ENCODE measurements at places on chromosomes 2 and 18. TPM values are rescaled to one million over a fixed set of nuclear protein-coding genes. Genes with fewer than 3 reads are reported as not detected.

The PID1 gene
- total RNA-seq, result 3.0 TPM

The TTL gene
- total RNA-seq, result 41.6 TPM

The POTEJ gene
- not detected for total RNA-seq

The RESP18 gene
- not detected for total RNA-seq

The CXCR2 gene
- total RNA-seq, result not detected

The NAT8 gene
- total RNA-seq, result not detected

The IL36A gene
- total RNA-seq, result not detected

The HOXD13 gene
- total RNA-seq, result 0.34 TPM

The AQP12A gene
- total RNA-seq, result not detected

The FOXI3 gene
- not detected for total RNA-seq

The FSHR gene
- not detected for total RNA-seq

The CELF4 gene
- total RNA-seq, result not detected

The PRKAG3 gene
- total RNA-seq, result not detected

The NOSTRIN gene
- 1.6 TPM for total RNA-seq

The SP110 gene
- total RNA-seq, result 7.2 TPM

The SMYD5 gene
- 56.6 TPM for total RNA-seq

The EDAR gene
- total RNA-seq, result not detected

The PLGLB2 gene
- total RNA-seq, result not detected

The GAL3ST2 gene
- 0.28 TPM for total RNA-seq

The RASGRP3 gene
- total RNA-seq, result 1.5 TPM

The NBEAL1 gene
- 4.1 TPM for total RNA-seq

The GPR35 gene
- 0.40 TPM for total RNA-seq

The ICOS gene
- total RNA-seq, result not detected

The EMX1 gene
- total RNA-seq, result 0.20 TPM

Data from A549 treated with CpdA at 1 μM for 4 hours (cell line).